ENCODE measurements at places on chromosomes 12 and 14. TPM values are rescaled to one million over a fixed set of nuclear protein-coding genes. Genes with fewer than 3 reads are reported as not detected.

Gene NUP37
- total RNA-seq = 96.3 TPM

DNA sequence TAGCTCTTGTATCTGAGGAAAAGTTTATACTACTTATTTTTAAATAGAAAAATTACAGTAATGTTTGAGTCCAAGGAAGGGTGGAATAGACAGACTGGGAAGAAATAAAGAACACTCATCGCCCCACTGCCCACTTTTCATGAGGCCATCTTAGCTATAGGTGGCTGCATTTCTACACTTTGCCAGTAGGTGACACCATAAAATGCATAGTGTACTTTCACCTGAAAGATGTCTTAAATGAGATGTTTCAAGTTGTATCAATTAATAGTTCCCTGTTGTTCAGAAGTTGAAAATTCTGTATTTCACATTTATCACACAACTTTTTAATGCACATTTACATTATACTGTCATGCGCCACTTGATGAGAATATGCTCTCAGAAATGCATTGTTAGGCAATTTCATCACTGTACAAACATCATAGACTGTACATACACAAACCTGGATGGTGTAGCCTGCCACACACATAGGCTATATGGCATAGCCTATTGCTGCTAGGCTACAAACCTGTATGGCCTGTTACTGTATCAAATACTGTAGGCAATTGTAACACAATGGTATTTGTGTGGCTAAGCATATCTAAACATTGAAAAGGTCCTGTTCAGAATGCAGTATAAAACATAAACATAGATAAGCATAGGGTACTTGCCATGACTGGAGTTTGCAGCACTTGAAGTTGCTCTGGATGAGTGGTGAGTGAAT lies 27.6 kb downstream of the PMCH start:
- peak; percentile 24 for DNase-seq

GRCh38 chr14:71399057-71399487 lies 491.8 kb downstream of the PCNX1 start:
- DNase-seq = no peak

Gene ACRBP
- total RNA-seq = not detected

- DNase-seq = no peak
Observed at GRCh38 chr14:61609884-61610283, 85.4 kb upstream of the HIF1A start.

GRCh38 chr12:64085154-64085553 lies 136.9 kb downstream of the KICS2 start:
- DNase-seq = no peak

GRCh38 chr12:6039894-6040601 lies 84.4 kb downstream of the VWF start:
- peak; percentile 66 for DNase-seq

Gene CD163L1
- 9.7 TPM for total RNA-seq

- DNase-seq = no peak
Observed at GRCh38 chr12:13197526-13198143, 1.1 kb downstream of the EMP1 start.

DNA sequence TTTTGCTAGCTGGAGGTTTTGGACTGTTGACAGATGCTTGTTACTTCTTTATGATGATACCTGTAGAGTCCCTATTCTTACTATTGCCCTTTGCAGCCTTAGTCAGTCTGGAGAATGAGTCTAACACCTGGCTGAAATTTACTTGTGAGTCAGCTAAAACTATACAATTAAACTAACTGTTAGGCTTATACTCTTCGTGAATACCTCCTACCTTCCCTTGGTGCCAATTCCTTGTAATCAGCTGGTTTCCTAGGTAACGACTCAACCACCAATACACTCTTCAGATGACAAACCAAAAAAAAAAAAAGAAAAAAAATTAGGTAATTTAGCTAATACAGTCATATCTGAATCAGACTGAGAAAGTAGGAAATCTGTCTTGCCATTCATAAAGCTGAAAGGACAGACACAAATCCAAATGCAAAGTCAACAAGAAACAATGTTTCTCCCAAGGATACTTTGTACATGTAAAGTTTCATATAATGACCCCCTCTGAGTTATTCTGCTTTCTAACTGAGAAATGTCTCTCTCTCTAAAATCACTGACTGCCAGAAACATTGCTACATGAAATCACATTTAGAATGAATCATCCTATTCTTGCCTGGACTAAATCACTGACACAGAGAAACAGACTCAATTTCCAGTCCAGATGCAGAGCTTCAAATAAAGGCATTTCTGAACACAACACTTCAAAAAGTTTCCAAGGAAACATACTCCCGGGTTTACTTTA lies 56.5 kb upstream of the CDKL1 start:
- peak; percentile 83 for DNase-seq

DNA sequence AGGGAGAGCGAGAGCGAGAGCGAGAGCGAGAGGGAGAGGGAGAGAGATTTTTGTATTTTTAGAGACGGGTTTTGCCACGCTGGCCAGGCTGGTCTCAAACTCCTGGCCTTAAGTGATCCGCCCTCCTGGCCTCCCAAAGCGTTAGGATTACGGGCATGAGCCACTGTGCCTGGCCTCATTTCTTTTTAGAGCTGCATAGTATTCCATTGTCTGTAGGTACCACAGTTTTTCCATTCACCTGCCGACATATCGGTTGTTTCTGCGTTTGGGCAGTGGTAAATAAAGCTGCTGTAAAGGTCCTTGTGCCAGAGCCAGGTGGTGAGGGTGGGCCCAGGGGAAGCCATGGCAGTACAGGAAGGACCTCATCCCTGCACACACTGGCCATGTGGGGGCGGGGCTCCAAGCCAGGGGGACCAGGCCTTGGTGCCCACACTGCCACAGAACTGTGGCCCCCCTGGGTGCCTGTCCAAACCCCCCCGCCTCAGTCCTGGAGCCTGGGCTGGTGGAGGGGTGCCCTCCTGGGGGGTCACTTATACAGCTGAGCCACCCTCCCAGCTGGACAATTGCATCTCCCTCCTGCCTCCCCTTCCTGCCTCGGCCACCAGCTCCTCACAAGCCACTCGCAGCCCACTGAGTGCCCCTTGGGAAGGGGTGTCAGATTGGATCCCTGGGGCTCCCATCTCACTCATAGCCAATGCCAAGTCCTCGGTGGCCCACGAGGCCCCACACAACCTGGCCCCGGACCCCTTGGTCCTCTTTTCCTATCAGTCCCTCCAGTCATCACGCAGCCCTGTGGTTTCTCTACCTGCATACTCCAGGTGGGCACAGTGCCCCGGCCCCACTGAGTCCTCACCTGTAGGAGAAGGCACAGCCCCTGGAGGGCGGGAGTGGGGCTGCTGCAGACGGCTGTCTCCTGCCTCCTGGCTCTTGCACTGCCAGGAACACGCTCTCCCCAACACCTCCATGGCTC lies 1.7 kb upstream of the PUS1 start:
- DNase-seq = no peak

Gene KHNYN
- 18.4 TPM for total RNA-seq

DNA sequence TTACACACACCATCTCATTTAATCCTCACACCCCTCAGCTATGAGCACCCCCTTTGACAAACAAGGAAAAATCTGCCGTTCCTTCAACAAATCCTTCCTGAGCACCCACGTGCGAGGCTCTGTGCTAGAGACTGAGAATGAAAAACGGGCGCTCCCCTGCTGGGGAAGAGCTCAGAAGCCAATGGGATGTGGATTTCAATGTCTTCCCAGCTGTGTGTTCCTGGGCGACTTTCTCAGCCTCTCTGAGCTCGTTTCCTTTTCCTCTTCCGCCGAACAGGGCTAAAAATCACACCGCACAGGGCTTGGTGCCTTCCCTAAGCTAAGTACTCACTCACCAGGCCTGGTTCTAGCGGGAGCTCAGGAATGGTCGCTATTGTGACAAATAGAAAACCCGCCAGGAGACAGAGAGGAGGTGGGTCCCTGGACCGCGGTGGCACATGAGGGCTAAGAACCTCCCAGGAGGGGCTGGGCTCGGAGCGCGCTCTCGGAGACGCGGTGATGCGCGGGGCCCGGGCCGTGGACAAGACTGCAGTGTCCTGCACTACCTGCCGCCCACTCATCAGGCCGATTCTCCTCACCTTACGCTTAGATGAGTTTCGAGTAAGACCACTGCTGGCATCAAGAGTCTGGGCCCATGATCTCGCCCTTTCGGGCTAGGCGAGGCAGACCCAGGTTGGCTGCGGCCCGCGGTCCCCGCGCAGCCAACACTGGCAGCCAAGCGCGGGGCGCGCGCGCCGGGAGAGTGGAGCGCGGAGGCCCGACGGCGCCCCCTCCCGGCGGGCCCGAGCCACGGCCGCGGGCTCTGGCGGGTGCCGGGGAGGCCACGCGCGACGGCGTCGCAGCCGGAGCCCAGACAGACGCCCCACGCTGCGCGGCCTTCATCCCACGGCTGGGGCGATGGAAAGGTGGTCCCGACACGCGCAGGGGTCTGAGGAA lies 17.0 kb downstream of the ZDHHC22 start:
- DNase-seq = peak; percentile 22

All from M059J (cell line).